ENCODE measurements at places on chromosomes 6 and 20.

GRCh38 chr6:155493694-155494143, 38.1 kb upstream of the NOX3 start:
- DNase-seq = no peak

- DNase-seq = no peak
These were observed 320.7 kb upstream of the JARID2 start for GRCh38 chr6:14925025-14925698.

DNA sequence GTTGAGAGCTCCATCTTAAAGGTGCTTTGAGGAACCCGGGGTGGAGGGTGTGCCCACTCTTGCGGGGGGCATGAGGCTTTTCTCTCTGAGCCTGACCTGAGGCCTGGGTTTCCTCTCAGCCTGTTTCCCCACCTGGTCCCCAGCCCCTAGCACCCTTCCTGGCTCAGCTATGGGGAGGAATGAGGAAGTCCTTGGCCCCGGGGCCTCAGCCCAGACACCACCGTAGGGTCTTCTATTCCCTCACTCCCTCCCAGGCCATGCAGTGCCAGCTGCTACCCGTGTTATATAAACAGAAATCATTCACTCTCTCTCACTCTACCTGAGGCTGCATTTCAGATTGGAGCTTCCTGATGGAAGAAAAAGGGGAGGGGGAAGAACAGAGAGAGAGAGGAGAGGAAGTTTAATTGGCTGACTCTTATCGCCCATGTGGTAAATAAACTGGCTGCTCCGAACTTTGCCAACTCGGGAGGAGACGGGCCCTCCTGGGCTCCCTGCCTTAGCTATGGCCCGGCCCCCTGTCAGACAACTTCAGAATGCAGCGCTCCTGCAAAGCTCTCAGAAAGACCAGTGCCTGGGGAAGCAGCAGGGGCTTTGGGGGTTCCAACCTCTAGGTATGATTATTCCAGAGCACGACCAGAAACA, 2.8 kb downstream of the CDH22 start:
- DNase-seq = no peak

DNA sequence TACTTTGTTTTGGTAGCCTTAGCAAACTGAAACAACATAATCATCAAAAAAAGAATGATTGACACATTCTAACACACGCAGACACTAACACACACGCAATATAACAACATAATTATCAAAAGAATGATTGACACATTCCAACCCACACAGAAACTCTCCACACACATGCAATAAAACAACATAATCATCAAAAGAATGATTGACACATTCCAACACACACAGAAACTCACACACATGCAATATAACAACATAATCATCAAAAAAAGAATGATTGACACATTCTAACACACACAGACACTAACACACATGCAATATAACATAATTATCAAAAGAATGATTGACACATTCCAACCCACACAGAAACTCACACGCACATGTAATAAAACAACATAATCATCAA, 172.4 kb downstream of the THBS2 start:
- no peak for DNase-seq

GRCh38 chr20:20293691-20294385, 74.1 kb upstream of the INSM1 start:
- no peak for DNase-seq

Measured in NCI-H1930 (cell line).